ENCODE measurements at places on chromosomes 2 and 18.
A peak's percentile ranks its signal among the peaks of the same experiment; 100 is the strongest.

GRCh38 chr2:148939271-148939670 lies 64.2 kb downstream of the KIF5C start:
- no peak for DNase-seq

- no peak for DNase-seq
Measured at GRCh38 chr2:96318723-96319122, 6.4 kb upstream of the ITPRIPL1 start.

- DNase-seq: no peak
Measured at GRCh38 chr2:42861321-42861720, 68.9 kb upstream of the HAAO start.

DNA sequence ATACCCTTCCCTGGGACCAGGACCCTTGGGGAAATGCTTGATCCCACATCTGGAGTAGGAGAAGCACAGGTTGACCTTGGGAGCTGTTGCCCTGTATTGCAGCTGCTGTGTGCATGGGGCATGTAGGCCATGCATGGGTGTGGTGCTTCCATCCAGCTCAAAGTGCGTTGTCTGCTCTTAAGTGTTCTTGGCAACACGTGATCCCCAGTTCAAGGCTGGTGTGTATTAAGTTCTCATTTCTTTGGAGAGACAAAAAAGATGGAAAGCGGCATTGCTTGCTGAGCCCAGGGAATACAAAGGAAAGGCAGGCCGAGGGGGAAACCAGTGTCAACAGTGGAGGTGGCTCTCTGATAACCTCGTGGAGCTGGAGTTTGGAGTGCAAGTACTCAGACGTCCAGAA lies 110.7 kb downstream of the RTP5 start:
- no peak for DNase-seq

DNA sequence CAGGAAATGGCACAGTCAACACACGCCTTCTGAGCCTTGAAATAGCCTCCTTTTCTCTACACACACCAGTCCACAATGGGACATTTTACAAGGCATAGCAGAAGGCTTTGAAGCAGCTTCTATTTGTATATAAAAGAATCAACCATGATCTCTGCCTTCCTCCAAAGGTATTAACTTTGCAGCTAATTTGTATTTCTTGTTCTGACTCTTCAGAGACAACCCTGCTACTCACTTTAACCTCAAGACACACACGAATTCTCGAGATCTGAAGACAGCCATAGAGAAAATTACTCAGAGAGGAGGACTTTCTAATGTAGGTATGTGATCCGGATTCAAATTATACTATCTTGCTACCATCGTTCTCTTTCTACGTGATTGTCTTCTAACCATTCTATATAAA lies 104.6 kb downstream of the VIT start:
- DNase-seq: no peak

DNA sequence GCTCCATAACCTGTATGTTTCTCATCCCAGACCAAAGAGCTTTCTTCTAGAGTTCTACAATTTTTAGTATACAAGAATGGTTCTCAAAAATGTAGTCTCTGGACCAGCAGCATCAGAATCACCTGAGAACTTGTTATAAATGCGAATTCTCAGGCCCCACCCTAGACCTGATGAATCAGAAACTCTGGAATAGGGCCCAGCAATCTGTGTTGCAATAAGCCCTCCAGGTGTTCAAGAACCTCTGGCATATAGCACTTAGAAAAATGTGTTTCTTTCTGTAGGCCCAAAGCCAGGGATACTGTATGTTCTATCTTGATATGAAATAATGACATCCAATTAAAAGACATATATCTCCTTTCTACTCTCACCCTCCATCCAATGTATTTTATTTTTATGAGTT lies 10.4 kb downstream of the PAIP2B start:
- no peak for DNase-seq

GRCh38 chr2:54560146-54560881 lies 104.2 kb downstream of the SPTBN1 start:
- no peak for DNase-seq

DNA sequence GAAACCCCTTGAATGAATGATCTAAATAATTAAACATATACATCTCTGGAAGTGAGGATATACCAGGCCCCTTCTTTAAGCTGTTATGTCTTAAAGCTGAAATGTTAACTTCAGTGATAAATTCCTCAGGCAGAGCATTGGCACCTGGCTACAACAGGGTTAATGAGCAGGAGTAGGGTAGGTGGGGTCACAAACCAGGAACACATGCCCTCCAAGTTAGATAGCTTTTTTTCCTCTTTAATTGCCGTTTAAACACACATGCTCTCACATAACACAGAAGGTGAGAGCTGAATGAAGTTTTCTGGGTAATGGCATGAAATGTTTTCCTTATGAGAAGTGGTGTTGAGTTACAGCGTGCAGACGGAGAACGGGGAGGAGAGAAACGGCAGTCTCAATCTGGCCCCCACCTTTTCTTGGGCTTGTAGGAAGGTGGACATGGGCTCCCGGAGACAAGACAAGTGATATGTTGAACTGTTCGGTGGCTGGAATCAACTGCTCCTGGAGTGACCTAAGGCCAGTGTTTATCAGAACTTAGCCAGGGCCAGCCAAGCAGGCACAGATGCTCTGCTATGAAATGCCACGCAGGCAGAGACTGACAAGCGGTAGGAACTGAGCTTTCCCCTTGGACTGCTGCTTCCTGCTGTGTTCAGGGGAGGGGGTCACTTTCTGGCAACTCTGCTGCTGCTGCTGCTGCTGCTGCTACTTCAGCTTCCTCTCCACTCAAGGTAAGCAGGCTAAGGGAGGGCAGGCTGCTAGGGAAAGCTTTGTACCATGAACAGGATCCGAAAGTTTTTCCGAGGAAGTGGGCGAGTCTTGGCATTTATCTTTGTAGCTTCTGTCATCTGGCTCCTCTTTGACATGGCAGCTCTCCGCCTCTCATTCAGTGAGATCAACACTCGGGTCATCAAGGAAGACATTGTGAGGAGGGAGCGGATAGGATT lies at the start of gene GALNT5:
TSS of gene GALNT5 (plus strand) at position 394 of the 941 bp plus-strand sequence. CDS start at position 772, 378 bp downstream.
- no peak for DNase-seq

DNA sequence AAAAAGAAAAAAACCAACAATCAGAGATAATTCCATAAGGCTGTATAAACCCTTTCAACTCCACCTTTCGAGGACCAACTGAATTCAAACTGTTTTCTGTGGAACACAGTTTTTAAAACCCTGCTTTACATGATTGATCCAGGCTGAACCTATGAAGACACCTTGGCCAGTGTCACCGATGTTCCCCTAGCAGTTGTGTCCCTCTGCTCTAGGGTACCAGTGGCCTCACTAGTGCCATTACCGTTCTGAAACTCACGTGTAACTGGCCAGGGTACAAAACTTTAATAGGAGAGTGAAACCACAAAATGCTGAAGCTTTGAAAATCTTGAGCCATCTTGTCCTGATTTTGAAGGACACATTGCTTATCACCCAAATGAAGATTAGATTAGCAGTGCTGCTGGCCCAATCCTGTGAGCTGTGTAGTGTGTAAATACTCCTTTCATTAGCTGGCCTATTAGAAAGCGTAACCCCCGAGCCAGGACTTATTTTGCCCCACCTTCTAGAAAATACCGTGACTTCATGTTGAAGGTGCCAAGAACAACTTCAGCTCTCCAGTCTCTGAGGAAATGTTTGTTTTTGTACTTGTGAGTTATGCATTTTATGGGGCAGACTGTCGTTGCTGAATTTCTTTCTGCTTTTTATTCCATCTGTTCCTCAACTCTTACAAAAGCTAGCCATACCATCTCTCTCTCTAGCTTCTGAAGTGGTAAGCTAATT lies 147.8 kb upstream of the MAP3K20 start:
- no peak for DNase-seq

DNA sequence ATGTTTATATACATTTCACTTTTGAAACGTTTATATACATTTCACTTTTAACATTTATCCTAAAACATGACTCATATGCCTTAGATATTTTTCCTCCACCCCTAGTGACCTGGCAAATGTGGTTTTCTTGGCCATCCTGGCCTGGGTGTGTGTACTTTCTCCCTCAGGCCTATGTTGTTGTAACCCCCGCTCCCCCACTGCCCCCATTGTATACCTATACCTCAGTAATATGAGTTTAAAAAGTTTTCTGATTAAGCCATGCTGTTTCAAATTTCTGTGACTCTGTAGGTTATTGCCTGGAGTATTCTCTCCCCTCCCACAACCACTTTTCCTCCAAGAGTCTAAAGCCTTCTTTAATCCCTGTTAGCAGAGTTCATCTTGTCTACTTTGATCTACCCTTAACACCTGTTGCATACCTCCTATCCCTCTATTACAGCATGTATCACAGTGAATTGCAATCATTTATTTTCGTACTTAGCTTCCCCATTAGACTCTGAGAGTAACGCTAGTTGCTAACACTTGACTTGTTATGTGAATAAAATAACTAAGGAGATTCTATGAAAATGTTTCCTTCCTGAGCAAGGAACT lies 67.9 kb downstream of the LCLAT1 start:
- no peak for DNase-seq

- no peak for DNase-seq
Measured at GRCh38 chr18:76524477-76524876, 29.4 kb upstream of the ZNF516 start.

GRCh38 chr2:170576296-170576695 lies 138.8 kb upstream of the SP5 start:
- no peak for DNase-seq

DNA sequence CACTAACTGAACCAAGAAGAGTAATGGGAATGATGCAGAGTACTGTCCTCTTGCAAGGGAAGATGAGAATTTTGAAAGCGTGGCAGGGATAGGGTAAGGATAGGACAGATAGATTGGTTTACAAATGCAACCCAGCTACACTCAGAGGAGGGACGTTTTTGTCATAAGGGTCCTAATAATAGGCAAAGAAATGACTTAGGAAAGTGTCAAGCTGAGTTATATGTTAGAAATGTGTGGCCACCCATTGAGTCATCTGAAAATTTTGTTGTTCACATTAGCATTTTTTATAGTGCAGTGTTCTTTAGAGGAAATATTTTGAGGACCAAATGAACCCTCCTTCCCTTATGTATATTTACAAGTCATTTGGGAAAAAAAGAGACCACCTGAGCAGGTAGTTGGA lies 137.5 kb downstream of the PHLPP1 start:
- no peak for DNase-seq

- peak; percentile 29 for DNase-seq
Measured at GRCh38 chr2:199581408-199581807, 123.7 kb upstream of the SATB2 start.

DNA sequence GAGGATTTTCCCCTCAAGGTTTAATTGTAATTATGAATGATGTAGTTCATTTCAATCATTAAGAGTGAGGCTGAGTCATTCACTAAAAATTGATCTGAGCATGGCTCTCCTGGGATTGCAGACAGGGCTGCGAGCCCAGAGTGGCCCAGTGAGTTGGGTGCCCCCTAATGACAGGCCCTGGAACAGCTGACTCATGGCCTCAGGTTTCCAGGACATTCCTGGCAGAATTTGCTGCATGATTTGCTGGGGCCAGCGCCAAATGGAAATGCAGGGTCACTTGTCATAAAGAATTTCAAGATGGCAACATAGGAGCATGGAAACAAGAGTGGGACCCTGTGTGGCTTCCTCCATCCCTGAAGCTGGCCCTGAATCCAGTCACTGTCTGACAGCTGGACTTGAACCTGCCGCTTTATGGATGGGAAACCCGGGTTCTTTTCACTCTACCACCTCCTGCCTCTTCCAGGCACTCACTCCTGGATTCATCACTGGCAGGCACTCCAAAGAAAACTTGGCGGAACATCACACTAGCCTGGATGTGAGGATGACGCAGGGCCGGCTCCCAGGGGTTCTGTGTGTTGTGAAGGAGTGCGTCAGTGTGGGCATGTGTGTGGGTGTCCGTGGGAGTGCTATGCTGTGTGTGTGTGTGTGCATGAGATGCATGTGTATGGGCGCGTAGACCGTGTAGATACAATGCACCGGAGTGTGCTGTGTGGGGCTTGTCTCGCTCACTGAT lies 15.2 kb downstream of the OTOF start:
- peak; percentile 26 for DNase-seq

DNA sequence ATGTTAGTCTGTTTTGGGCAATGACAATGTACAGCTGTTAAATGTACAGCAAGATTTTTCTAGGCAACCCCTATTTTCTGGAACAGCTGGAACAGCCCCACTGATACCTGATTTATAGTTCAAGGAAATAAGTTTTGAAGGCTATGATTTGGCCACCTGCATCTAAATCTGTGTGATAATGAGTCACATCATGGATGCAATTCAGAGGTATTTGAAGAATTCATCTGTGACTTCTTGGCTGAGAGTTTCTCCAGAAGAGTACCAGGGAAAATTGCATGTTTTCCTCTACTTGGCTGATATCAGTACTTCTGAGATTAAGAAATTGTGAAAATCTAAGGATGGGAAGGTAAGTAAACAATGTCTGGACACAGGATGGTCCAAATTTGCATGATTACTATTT lies 40.7 kb upstream of the NT5C1B start:
- DNase-seq: no peak

DNA sequence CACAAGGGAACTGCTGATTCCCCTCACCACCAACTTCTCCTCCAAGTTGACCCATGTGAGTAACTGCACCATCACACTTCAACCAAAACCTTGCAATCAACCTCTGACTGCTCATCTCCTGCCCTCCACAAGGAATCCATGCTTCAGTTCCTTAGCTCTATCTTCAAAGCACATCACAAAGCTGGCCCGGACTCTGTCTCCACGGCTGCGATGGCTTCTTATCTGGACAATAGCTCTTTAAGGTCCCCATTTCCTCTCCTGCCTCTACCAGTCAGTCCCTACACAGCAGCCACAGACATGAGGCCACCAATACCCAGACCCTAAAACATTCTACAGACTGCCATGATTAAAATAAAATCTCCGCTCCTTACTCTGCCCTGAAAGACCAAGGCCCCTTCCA lies 25.7 kb downstream of the MBOAT2 start:
- no peak for DNase-seq

- no peak for DNase-seq
Measured at GRCh38 chr2:60465736-60466135, 87.7 kb downstream of the BCL11A start.

- peak; percentile 96 for DNase-seq
Measured at GRCh38 chr2:198375083-198375410, 570.7 kb downstream of the PLCL1 start.

DNA sequence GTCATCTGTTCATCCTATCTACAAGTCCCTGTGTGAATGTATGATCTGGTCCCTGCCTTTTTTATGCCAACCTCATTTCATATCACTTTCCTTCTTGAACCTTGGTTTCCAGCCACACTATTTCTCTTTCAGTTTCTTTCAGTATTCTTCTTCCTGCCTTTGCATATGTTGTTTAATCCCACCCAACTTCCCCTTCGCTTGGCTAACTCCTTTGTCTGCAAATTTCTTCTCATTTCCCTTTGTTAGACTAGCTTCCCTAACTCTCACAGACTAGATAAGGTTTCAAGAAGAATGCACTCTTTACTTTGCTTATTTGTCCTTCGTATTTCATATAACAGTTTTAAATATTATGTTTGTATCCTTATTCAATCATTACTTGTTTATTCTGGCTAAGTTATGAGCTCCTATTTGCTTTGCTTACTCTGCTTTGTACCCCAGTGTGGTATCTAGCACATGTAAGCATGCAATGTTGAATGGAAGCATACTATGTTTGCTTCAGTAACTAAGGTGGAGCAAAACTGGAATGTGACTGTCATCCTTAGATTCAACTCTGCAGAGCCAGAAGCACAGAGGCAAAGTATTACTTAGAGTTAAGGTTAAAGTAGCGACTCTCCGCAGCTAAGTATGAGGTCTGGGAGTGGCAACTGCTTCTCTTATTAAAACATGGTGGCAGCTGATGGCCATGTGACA lies 681.3 kb downstream of the CPS1 start:
- DNase-seq: no peak

- no peak for DNase-seq
Measured at GRCh38 chr2:196277002-196277401, 105.6 kb upstream of the STK17B start.

- DNase-seq: no peak
Measured at GRCh38 chr2:20961858-20962257, 82.0 kb downstream of the APOB start.

- DNase-seq: no peak
Measured at GRCh38 chr2:11292464-11293255, 51.8 kb downstream of the ROCK2 start.

Measured in NCI-H526 (cell line).